CD4-positive, alpha-beta T cell (primary cell): ENCODE measurements at places on chromosomes 11 and 22.

DNA sequence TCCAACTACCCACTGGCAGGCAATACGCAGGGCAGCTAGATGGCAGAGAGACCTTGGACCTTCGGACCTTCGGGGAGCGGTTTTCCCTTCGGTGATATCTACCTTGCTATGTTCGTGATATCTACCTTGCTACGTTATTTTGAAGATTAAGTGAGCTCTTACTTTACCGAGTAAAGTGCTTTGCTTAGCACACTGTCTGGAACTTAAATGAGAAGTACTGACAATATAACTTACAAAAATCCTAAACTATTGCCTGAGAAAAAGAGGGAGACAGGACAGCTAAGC lies 1.0 kb upstream of the PRDM10 start:
- H3K27me3 ChIP-seq, result no peaks in the 10 kb centered on the region
- peak overlapping the region; percentile 76 for H3K4me3 ChIP-seq
- H3K36me3 ChIP-seq, result no peaks in the 10 kb centered on the region
- DNase-seq, result no peak

DNA sequence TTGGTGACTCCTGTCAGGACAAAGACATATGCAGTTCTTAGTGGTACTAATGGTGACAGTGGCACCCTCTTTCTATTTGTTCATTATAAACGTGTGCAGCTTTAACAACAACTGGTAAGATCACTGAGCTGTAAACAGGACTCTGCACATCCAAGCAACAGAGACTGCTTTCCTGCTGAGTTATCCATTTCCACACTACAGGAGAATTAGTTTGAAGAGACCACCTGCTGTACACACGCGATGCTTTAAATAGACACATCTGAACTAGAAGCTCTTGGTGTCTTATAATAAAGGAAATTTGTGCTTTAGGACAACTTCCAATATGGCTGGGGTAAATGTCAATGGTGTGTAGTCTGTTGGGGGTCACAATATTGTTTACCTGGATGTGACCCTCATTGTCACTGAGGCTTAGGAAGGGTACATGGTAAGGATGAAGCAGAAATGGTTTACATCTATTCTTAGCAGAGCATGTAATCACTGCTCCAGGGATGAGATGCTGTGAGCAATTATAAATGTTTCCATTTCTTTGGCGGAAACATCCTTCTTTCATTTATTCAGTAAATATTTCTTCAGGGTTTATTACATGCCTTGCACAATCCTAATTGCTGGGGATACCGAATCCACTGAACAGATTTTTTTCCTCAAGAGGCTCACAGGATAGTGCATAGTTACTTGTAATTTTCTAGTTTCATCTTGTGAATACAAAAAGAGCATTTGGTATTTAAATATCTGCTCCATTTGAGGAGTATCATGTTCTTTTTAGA lies 354.0 kb upstream of the CCDC90B start:
- DNase-seq, result no peak
- H3K4me1 ChIP-seq, result no peaks in the 10 kb centered on the region
- no peak overlapping the region for H3K27ac ChIP-seq
- no peaks in the 10 kb centered on the region for H3K36me3 ChIP-seq
- H3K4me3 ChIP-seq, result no peak overlapping the region

DNA sequence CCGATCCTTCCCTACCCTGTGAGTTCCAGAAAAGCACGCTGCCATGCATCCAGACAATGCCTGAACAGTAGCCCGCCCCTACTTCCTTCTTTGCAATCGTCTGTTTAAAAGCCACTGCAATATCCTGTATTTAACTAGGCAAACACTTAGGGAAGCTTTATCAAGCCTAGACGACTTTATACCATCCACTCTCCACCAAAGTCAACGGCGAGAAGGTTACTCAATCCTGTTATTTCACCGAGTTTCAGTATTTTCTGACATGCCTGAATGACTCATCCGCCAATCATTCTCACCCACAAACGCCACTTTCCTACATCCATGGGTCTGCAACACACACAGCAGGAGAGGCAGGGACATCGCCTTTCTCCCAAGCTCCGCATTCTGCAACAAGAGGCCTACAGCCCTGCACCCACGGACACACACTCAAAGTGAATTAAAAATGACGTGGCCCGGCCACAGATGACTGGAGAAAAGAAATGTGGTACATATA lies 9.3 kb downstream of the CELSR1 start:
- no peaks in the 10 kb centered on the region for H3K27me3 ChIP-seq
- no peak for DNase-seq
- H3K36me3 ChIP-seq, result no peaks in the 10 kb centered on the region
- no peaks in the 10 kb centered on the region for H3K4me1 ChIP-seq
- H3K4me3 ChIP-seq, result no peak overlapping the region

DNA sequence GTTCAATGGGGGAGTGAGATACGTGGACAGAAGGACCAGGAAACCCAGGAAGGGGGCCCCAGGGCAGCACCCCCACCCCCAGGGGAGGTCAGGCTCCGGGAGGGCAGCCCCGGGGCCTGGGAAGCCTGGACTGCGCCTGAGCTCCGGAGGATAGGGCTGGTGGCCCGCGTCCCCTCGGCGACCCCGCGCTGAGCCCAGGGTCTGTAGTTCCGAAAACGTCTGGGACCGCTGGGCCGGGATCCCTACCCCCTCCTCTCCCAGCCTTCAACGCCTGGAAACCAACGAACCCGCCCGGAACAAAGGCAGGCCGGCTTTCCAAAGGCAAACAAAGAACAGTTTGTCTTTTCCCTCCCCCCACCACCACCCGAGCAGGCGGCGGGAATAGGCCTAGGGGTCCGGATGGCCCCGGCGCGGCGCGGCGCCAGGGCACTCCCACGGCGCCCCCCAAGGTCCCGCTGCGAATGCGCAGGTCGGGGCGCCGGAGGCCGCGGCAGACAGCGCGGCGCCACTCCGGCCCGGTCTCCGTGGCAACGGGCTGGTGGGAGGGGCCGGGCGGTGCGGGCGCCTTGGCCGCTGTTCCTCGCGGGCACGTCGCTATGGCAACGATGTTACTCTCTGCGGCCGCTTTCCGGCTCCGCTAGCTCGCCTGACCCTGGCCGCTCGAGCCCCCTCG lies 58.5 kb downstream of the IGLL1 start:
- no peaks in the 10 kb centered on the region for H3K36me3 ChIP-seq
- H3K27me3 ChIP-seq, result peaks cover 17% of the 10 kb centered on the region
- H3K4me1 ChIP-seq, result peaks cover 16% of the 10 kb centered on the region
- H3K27ac ChIP-seq, result no peak overlapping the region
- H3K4me3 ChIP-seq, result peak overlapping the region; percentile 45

DNA sequence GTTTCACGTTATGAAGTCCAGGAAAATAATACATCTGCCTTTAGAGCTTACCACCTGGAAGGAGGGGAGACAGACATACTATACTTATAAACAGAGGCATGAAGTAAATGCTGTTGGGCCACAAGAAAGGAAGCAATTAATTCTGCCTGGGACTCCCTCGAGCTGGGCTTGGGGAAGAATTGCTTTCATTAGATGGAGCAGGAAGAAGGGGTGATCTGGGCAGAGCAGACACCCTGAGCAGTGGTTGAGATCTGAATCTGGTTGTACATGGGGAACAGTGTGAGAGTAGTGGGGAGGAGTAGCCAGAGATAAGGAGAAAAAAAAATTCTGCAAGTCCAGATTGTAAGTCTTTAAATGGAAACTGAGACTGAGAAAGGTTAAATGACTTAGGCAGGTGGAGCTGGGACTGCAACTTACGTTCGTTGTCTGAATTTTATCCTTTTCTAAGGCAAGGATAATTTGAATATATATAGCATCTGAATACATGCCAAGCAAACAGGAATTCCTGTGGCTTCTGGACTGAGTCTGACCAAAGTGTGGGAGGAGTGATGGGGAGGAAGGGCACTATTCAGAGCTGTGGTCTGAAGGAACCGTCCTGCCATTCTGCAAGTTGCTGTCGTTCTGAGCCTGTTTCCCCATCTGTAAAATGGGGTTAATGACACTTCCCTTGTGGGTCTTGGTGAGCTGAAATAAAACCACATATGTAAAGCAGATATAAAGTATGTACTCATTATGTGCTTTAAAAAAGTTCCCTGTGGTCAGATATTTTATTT lies 7.9 kb downstream of the NCAM1 start:
- no peaks in the 10 kb centered on the region for H3K4me1 ChIP-seq
- DNase-seq, result no peak
- H3K4me3 ChIP-seq, result no peak overlapping the region
- H3K27ac ChIP-seq, result no peak overlapping the region
- H3K36me3 ChIP-seq, result no peaks in the 10 kb centered on the region
- peaks cover 16% of the 10 kb centered on the region for H3K27me3 ChIP-seq

GRCh38 chr22:27086080-27087044 lies 429.0 kb downstream of the MIAT start:
- no peaks in the 10 kb centered on the region for H3K4me1 ChIP-seq
- H3K27ac ChIP-seq, result no peak overlapping the region

GRCh38 chr11:96341211-96342013 lies 1.6 kb downstream of the MAML2 start:
- H3K4me1 ChIP-seq, result peaks cover 48% of the 10 kb centered on the region
- H3K36me3 ChIP-seq, result no peaks in the 10 kb centered on the region
- peak overlapping the region; percentile 86 for H3K27ac ChIP-seq
- H3K27me3 ChIP-seq, result no peaks in the 10 kb centered on the region
- peak overlapping the region; percentile 92 for H3K4me3 ChIP-seq

GRCh38 chr11:65125197-65126056 lies 3.3 kb downstream of the MRPL49 start:
- DNase-seq, result no peak
- peaks cover 73% of the 10 kb centered on the region for H3K36me3 ChIP-seq
- H3K4me1 ChIP-seq, result peaks cover 32% of the 10 kb centered on the region

DNA sequence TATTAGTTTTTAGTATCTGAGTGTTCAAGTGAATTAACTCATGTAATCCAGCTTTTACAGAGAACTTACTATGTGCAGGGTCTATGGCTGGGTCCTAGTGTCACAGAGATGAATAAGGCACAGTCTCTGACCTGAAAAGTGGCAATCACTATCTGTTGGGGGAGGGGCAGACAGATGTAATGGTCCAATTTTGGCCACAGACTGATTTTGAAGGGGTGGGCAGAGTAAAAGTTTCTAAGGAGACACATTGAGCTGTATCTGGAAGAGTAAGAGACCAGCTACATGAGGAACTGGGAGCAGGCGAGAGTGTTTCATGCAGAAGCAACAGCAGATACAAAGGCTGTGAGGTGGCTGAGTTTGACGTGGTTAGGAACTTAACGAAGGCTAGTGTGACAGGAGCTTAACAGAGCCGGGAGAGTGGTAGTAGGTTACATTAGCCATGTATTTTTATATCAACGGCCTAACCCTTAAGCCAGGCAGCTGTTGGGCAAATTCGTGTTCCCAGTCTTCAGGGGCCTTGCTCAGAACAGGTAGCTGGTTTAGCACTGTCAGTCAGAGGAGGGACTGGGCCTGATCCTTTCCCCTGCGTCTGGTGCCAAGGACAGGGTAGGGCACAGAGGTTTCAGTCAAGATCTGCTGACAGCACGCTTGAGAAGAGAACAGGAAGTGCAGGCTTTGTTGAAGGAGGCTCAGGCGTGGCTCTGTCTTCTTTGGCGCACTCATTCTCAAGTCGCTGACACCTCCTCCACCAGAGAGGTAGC lies 1.4 kb upstream of the STIM1 start:
- no peaks in the 10 kb centered on the region for H3K27me3 ChIP-seq
- H3K4me3 ChIP-seq, result peak overlapping the region; percentile 95
- H3K27ac ChIP-seq, result peak overlapping the region; percentile 91
- peak; percentile 70 for DNase-seq

GRCh38 chr11:44939673-44940395 lies 10.8 kb downstream of the TP53I11 start:
- no peak overlapping the region for H3K4me3 ChIP-seq
- H3K27ac ChIP-seq, result no peak overlapping the region
- no peak for DNase-seq
- H3K27me3 ChIP-seq, result no peaks in the 10 kb centered on the region
- H3K36me3 ChIP-seq, result no peaks in the 10 kb centered on the region

DNA sequence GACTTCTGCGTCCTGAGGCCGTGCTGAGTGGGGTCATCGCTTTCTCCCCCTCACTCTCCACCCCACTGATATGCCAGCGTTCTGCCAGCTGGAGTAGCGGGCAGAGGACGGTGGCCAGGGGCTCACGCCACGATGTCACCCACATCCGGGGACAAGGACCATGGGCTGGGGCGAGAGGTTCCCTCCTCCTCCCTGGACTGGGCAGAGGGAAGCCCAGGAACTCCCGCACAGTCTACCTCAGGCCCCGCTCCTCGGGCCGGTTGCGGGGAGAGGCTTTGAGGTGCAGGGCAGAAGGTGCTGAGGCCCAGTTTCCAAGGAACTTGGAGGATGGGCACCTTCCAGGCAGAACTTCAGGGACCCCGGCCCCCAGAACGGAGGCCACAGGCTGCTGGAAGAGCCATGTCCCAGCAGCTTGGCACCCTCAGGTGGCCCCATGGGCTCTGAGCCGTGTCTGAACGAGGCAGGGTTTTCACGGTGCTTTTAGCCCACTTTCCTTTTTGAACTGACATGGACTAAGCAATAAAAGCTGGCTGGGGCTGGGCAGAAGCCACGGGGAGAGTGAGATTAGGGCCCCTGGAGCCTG lies 25.4 kb downstream of the ADAMTS15 start:
- no peaks in the 10 kb centered on the region for H3K27me3 ChIP-seq
- no peak for DNase-seq

DNA sequence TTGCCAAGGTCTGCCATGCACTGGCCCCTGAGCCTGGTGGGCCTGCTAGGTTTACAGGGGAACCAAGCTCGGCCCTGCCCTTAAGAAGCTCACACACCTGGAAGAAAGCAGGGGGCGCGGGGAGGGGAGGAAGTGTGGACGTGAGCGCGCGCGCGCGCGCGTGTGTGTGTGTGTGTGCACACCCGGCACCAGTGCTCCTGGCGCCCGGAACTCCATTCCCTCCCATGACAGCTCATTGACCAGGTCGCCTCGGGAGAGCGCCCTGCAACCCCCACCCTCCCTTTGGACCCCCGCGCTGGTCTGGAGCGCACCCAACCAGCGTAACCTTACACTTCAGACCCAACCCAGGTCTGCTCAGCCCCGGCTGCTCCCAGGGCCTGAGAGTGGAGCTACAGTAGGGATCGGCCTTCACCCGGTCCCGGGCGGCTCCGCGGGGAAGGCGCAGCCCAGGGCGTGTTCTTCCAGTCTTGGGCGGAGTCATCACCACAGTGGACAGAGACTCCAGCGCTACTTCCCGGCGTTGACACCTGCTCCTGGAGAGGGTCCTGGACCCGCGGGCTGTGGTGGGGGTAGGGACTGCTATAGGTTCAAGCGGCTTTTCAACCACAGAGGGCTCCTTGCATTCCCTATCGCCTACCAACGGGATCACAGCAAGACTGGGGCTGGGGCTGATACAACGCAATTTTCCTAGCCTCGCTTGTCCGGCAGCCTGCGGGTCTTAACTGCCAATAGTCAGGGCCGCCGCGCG lies 1.5 kb downstream of the GALNT18 start:
- H3K36me3 ChIP-seq, result no peaks in the 10 kb centered on the region
- DNase-seq, result no peak
- H3K4me1 ChIP-seq, result peaks cover 19% of the 10 kb centered on the region

GRCh38 chr11:75782540-75783263 lies 14.1 kb downstream of the DGAT2 start:
- H3K27ac ChIP-seq, result no peak overlapping the region
- no peak overlapping the region for H3K4me3 ChIP-seq
- no peaks in the 10 kb centered on the region for H3K36me3 ChIP-seq
- peaks cover 3% of the 10 kb centered on the region for H3K4me1 ChIP-seq

GRCh38 chr22:26466196-26466595 lies 17.4 kb downstream of the HPS4 start:
- no peaks in the 10 kb centered on the region for H3K27me3 ChIP-seq
- peaks cover 92% of the 10 kb centered on the region for H3K36me3 ChIP-seq
- no peak for DNase-seq
- H3K4me3 ChIP-seq, result no peak overlapping the region
- H3K4me1 ChIP-seq, result no peaks in the 10 kb centered on the region
- no peak overlapping the region for H3K27ac ChIP-seq

- peak; percentile 63 for DNase-seq
- H3K27ac ChIP-seq, result peak overlapping the region; percentile 55
- H3K4me1 ChIP-seq, result peaks cover 76% of the 10 kb centered on the region
Observed at GRCh38 chr22:39241794-39242594, 2.8 kb downstream of the PDGFB start.
